ENCODE measurements at places on chromosomes 12 and 14.

DNA sequence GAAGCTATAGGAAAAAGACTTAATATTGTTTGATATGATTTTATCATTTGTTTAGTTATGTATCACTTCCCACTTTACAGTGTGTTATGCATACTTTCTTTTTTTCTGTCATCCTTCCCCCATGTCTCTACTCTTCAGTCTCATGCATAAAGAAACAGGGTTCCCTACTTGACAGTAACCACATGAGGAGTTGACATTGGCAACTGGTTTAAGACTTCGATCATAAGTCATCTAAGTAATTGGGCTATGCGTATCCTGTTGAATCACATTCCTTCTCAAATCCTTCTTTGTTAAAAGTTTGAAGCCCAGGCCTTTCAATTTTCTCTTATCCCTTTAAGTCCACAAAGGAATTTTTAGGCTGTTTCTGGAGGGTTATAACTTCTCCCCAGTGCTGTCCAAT, 358.7 kb downstream of the RAD51B start:
- DNase-seq = no peak

DNA sequence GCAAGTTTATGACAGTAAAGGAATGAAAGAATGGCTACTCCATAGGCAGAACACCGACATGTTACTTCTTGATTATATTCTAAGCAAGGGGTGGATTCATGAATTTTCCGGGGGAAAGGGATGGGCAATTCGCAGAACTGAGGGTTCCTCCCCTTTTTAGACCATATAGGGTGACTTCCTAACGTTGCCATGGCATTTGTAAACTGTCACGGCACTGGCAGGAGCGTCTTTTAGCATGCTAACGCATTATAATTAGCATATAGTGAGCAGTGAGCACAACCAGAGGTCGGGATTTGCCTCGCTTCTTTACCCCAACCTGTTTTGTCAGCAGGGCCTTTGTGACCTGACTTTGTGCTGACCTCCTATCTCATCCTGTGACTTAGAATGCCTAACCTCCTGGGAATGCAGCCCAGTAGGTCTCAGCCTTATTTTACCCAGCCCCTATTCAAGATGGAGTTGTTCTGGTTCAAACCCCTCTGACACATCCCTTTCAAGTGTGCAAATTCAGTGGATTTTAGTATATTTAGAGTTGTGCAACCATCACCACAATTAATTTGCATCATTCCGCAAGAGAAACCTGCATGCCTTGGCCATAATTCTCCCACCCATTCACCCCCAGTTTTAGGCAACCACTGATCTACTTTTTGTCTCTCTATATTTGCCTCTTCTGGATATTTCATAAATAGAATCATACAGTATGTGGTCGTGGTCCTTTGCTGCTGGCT, 27.4 kb downstream of the PALS1 start:
- DNase-seq = no peak

DNA sequence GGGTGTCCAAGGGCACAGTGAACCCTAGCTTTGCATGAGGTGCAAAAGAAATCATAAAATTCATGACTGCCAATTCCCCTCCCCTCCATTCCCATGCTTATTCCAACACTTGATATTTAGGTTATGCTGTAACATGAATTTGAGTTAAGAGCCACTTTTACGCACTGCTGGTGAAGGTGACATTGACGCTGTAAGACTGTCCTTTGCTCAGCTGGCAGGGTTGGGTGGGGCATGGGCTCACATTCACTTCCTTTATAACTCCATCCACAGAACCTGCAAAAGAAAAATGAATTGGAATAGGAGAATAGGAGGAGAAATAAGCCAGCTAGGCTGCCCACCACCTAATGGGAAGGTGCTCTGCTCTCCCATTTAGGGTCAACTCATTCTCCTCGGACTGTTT, 6.9 kb downstream of the NPC2 start:
- DNase-seq = no peak

GRCh38 chr14:21924479-21924878, 250.9 kb upstream of the OR4E1 start:
- no peak for DNase-seq

DNA sequence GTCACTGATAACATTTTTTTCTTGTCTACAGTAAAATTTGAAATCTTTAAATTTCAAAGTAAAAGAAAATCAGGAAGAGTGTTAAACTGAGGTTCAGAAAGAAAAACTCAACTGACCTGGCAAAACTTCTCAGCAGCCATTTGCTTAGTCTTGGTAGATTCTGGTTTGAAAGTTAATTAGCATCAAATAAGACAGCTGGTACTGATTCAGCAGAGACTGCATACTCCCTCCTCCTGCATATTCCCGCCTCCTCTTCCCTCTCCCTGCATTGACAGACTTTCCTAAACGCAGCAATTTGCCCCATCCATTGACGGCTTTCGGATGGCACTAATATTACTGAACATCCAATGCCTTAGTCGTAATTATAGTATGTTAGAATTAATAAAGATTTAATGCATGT, 520.8 kb downstream of the FLRT2 start:
- no peak for DNase-seq

DNA sequence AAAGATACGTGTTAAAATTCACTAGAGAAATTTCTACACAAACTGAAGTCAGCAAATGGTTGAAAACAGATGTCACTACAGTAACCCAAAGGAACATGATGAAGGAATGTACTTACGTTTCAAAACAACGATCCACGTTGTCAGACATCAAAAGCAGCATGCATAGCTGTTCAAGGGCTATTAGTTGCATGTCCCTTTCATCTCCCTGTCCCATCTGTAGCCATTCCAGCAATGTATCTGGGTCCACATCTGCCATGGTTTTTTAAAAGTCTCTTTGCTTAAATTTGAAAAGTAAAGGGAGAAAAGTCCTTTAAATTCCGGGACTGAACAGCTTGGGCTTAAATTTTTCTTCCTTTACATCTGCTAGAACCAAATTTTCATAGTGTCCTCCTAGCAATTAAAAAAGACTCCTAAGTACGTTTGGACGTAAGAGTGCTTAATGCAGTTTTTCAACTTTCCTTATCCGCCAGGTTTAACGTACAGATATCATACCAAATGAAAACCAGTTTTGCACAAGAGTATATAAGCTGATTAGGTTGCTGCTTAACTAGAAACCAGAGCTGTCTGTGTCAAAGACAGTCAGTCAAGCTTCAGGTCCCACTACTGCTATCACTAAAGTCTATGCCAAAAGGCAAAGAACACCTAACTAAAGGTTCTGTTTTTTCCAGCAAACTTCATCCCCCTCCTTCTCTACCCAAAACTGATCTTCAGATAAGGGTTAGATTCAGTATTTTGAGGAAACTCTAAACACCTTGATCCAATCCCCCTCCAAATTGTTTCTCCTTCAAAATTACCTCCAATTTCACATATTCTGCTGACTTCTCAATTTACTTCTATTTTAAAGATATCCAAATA, 1.7 kb downstream of the HECTD1 start:
- DNase-seq = peak; percentile 88

Measured in iris pigment epithelial cell (primary cell).